ENCODE measurements at places on chromosomes 4 and X. TPM values are rescaled to one million over a fixed set of nuclear protein-coding genes. Genes with fewer than 3 reads are reported as not detected.

DNA sequence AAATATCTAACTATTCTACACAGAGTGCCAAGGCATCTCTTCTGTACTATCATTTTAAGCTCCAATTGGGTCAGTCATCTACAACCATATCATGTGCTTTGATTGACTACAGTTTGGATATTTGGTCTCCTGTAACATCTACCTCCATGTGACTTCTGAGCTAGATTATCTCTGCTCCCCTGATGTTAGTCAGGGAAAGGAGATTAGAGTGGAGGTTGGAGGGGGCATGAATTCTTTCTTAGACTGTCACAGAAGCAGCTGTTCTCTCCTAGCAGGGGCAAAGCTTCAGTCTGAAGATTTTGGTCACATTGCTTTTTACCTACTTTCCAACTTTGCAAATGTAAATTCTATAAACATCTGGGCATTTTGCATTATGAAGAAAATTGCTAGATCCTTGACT is 62.6 kb upstream of the C4orf54 start:
- DNase-seq = no peak

- no peak for DNase-seq
Observed at GRCh38 chr4:86582410-86582809, 11.7 kb upstream of the PTPN13 start.

DNA sequence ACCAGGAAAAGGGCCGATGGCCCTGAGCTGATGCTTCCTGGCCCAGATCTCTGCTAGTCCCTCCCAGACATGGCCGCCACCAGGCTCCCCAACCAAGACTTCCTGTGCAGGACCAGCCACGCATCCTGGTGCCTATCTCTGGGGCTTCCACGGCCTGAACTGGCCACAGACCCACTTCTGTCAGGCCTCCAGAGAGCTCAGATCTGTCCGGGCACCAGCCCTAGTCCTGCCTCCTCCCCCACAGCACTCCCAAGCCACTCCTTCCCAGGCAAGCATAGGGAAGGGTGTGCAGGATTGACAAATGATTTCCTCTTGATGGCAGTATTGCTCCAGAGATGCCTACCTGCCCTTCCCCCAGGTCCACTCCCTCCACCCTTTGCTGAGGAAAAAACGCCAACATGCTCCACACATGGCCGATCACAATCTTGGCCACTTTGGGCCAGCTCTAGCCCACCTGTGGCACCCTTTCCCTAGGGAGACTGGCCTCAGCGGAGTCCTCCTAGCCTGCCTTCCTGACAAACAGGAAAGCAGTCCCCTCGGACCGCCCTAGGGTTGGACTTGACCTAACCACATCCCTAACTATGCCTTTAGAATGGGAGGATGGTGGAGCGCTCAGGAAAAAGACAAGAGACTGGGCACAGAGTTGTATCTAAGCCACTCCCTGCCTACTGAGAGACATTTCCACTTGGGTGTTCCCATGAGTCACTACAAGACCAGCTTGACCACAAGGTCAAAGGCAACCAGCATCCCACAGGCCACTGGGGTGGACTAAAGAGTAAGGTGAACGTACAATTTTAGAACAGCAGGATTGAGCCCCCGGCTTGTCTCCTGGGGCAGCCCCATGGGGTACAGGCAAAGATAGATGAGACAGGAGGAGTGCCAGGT is 277.5 kb upstream of the AGTR2 start:
- peak; percentile 89 for DNase-seq

DNA sequence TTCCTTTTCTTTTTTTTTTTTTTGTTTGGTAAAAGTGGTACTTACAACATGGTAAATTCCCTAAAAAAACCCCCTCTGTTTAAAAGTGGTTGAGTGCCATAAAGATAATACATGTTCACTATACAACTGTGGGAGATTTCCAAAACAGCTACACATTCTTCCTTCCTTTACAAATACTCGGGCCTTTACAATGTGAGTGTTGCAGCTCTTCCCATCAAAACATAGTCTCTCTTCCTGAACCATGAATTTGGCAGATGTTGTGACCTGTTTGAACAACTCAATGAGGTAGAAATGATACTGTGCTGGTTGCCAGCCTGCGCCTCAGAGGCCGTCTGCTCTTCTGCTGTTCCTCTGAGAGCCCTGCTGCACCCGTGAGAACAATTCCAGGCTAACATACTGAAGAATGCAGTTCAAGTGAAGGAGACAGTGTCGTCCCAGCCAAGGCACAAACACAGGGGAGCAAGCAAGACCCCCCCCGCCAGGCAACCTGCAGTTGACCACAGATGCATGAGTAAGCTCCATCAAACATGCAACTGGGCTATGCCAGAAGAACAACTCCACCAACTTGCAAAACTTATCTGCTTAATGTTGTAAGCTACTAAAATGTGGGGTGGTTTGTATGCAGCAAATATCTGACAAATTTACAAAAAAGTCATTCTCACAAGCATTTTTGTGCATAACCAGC is 645.0 kb downstream of the PCDH7 start:
- DNase-seq = no peak

DNA sequence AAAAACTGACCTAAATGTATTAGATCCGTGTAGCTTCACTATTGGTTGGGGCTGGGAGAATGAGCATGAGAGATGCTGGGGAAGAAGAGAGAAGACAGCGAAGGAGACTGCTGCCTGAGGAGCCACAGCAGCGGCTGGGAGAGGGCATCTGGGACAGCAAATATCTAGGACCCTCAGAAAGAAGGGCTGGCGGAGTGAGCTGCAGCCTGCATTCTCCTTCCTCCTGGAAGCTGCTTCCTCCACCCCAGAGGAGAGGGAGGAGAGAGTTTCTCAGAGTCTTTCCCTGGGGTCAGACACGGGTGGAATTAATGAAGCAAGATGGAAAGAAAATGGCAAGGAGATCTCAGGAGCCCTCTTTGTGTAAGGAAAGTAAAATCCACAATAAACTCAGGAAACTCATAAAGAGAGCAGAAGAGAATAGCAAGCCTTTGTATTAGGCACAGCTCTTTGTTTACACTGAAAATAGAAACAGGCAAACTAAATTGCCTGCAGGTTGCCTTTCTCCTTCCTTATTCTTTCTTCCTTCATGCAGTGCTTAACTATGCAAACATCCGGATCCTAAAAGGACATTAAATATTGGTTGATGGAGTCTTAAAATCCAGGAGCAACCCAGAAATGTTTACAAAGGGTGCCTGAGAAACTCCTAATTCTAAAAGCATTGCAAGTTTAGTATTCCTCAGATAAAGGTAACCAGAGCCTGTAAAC is 130.3 kb upstream of the GALNT7 start:
- no peak for DNase-seq

GRCh38 chrX:125326599-125326998 is 6.9 kb downstream of the TEX13C start:
- DNase-seq = no peak

GRCh38 chr4:67055319-67055718 is 490.0 kb downstream of the CENPC start:
- DNase-seq = no peak

- no peak for DNase-seq
Observed at GRCh38 chrX:13816643-13817627, at the start of gene GPM6B. GPM6B (minus strand) TSS chrX:13817093; CDS start chrX:13816904, 189 bp downstream.

- DNase-seq = no peak
Observed at GRCh38 chr4:78386679-78387078, 164.9 kb upstream of the ANXA3 start.

- no peak for DNase-seq
Observed at GRCh38 chr4:109383823-109384222, 49.8 kb upstream of the SEC24B start.

GRCh38 chrX:75892749-75893148 is 107.7 kb upstream of the MAGEE2 start:
- DNase-seq = no peak

GRCh38 chr4:7486101-7486500 is 51.4 kb upstream of the PSAPL1 start:
- DNase-seq = no peak

- DNase-seq = peak; percentile 66
Observed at GRCh38 chr4:127479031-127479622, 153.6 kb upstream of the INTU start.

DNA sequence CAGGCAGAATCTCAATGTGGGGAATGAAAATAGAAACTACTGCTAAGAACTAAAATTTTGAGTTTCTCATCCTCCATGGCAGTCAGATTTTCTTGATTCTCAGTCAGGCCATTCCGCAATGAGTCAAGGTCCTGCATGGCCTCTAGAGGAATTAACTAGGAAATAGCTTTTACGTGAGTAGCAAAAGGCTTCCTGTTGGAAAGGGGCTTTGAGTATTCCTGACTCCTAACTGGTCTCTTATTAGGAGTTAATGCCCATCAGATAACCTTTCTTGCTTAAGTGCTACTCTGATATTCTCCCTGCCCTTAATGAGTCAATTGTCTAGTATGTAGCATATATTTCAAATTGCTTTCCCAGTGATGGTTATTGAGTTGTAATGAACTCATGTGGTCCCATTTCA is 65.7 kb upstream of the ARHGAP24 start:
- DNase-seq = peak; percentile 0

GRCh38 chr4:101655857-101656256 is 134.7 kb upstream of the BANK1 start:
- no peak for DNase-seq

DNA sequence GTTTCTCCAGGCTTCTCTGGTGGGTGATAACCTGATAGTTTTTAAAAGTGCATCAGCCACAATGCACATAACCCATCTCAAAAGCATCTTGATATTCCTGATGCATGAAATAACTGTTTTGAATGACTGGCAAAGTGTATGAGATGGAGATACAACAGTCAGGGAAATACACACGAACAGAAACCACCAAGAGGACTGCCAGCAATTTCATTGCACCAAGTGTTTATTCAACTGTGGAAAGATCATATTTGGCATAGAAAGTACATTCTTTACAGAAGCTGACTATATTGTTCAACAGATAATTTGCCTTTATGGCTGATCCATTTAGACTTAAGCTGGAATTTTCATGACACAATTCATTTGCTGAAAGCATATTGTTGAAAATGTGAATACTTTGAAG is 139.5 kb downstream of the SLIT2 start:
- no peak for DNase-seq

DNA sequence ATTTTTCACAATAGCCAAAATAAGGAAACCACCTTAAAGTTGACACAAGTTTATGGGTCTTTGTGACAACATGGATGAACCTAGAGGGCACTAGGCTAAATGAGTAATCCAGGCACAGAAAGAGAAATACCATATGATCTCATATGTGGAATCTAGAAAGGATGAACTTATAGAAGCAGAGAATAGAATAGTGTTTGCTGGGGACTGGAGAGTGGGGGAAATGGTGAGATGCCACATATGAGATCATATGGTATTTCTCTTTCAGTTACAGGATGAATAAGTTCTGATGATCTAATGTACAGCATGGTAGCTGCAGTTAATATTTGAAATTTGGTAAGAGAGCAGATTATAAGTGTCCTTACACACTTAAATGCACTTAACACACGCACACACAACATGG is 35.9 kb downstream of the F8A2 start:
- DNase-seq = no peak

DNA sequence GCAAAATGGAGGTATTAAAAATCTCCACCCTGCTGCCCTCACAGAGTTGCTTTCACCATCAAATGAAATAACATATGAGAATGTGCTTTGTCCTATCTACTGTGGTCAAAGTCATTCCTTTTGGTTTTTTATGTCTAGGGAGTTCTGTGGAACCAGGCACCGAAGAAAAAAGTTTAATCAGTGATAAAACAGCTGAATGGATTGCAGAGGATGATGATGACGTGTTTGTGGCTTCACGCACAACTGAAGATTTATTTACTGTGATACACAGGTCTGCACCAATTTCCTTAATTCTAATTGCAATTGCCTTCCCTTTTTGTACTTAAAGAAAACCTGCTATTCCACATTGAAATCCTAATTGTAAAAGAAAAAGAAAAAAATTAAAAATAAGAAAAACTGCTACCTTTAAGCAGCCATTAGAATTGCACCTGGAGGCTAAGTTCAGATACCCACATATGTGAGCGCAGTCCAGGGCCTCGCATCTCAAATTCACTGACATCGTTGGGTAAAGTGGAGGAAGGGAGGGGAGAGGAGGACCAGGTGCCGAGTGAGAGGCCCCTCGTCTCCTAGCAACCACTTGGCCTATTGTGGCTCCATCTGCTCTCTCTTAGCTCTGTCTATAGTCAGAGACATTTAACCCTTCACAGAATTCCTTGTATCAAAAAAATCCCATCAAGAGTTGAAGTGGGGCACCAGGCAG is 10.5 kb upstream of the RTL5 start:
- no peak for DNase-seq

DNA sequence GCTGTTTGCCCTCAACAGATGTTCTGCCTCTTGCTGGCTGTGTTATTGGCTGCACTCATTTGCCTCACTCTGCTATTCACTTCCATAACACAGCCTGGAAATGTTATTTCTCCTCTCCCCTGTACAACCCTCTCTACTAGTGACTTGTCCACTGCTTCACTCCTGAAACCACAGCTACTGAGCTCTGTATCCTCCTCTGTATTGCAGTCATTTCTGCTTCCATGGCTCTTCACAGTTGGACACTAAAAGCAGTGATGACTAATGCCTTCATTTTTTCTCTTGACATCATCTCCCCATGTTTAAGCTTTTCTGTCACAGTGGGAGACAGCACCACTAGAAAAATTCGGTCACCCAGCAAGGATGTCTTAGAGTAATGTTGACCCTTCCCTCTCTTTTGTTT is 123.0 kb upstream of the PPP1R2C start:
- DNase-seq = no peak

- peak; percentile 37 for DNase-seq
Observed at GRCh38 chr4:40722576-40723161, 27.1 kb upstream of the NSUN7 start.

- no peak for DNase-seq
Observed at GRCh38 chrX:41445781-41446358, 1.3 kb upstream of the NYX start.

Gene NWD2
- not detected for total RNA-seq

Gene CRLF2
- not detected for total RNA-seq

Gene SOWAHD
- total RNA-seq = not detected

Gene XAGE1A
- not detected for total RNA-seq

Gene GABRA4
- total RNA-seq = not detected

Gene CHRNA9
- total RNA-seq = not detected

Gene TNMD
- not detected for total RNA-seq
